Activated naive CD4-positive, alpha-beta T cell treated with anti-CD3 and anti-CD28 coated beads for 36 hours (primary cell): ENCODE measurements at places on chromosomes 2 and 18.

DNA sequence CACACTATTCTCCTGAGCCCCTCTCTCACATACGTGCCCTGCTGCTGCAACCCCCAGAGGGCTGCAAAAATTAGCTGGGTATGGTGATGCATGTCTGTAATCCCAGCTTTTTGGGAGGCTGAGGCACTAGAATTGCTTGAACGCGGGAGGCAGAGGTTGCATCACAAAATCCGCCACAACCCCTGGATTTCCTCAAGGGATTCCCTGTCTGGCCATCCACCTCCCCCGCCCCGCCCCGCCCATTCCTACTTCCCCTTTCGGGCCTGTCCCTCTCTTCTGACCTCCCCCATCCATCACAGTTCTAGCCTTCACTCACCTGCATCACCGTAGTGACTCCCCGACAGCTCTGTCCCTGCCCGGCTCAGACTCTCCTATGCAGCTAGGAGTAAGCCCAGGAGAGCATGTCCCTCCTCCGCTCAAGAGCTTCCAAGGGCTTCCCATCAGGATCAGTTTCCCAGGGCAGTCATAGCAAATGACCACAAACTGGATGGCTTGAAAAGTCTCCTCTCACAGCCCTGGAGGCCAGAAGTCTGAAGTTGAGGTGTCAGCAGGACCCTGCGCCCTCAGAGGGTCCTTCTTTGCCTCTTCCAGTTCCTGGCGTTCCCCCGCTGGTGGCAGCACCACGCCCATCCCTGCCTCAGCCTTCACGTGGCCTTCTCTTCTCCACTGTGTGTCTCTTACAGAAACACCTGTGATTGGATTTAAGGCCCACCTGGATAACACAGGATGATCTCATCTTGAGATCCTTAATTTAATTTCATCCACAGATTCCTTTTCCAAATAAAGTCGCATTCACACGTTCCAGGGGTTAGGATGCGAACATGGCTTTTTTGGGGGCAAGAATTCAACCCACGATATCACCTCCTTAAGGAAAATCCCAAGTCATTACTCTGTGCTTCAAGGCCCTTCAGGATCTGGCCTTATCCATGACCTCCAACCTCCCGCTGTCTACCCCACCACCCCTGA, 58.5 kb downstream of the HS1BP3 start:
- DNase-seq: no peak

- no peak for DNase-seq
These were observed 39.5 kb downstream of the MBP start for GRCh38 chr18:77093067-77093430.

DNA sequence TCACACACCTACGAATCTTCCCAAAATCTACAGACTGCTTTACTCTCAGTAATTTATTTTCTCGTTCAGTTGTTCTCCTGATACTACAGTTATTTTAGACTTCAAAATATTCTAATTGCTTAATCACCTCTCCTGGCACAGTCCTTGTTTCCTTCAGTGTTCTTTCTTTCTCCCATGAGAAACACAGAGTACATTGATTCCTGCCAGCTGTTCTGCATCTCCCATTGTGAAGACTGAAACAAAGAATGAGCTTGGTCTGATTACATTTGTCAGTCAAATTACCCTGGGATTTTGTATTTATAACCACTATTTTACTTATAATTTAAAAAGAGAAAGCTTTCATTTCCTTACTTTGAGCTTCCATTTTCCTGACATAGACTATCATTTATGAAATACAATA, 63.9 kb upstream of the TANK start:
- DNase-seq: no peak

GRCh38 chr18:73895701-73896100, 251.9 kb downstream of the FBXO15 start:
- DNase-seq: no peak

- no peak for DNase-seq
These were observed 197.2 kb upstream of the HNRNPA3 start for GRCh38 chr2:177015356-177015923.

DNA sequence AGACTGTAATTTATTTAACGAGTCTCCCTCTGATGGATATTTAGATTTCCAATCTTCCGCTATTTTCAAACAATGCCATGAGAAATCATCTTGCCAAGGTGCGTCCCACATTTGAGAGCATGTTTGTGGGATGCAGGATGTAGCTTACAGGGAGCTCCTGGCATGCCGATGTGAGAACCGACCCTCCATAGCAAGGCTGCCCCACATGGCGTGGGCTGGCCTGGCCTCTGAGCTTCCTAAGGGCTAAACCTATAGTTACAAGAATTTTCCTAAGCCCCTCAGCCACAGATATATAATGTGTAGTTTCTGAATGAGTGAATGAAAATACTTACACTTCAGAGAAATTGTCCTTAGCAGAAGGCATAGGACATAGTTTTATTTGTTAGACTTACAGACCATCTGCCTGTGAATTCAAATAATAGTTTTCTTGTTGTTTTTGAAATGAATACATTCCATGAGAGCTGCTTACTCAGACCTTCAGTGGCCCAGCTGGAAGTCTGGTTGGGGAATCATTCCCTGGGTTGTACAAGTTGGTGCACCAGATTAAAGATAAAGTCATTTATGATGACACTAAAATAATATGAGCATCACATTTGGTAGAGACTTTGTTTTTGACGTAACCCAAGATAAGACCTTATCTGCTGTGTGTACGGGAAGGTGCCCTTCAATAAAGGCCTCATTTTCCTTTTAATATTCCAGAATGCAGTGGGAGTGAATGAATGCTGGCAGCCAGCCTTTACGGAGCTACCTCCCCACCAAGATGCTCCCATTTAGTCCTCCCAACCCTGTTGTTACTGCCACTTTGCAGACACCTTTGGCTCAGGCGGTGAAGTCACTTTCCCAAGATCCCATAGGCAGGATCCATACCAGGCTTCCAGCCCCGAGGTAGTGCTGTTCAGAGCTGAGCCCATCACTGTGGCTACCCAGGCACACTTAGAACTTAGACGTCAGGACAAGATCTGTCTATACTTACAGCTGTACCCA, 107.1 kb downstream of the GLI2 start:
- DNase-seq: no peak

GRCh38 chr2:205850132-205850531, 167.8 kb downstream of the NRP2 start:
- no peak for DNase-seq
